Progenitor cell of endocrine pancreas (in vitro differentiated cells): ENCODE measurements at places on chromosomes 7 and 10. TPM values are rescaled to one million over a fixed set of nuclear protein-coding genes. Genes with fewer than 3 reads are reported as not detected.
A peak's percentile ranks its signal among the peaks of the same experiment; 100 is the strongest.

NPM3 gene
- 39.3 and 44.1 TPM in 2 replicates for total RNA-seq

CALHM2 gene
- total RNA-seq = 0.58 and 0.69 TPM in 2 replicates

SEMA3C gene
- total RNA-seq = 136 and 137 TPM in 2 replicates

ASB13 gene
- total RNA-seq = 11.1 and 13.5 TPM in 2 replicates

IGF2BP3 gene
- total RNA-seq = 96.9 and 107 TPM in 2 replicates

GRCh38 chr7:125326666-125327255, 397.1 kb upstream of the POT1 start:
- no peaks in the 10 kb centered on the region for H3K27me3 ChIP-seq
- no peak for DNase-seq
- no peak overlapping the region for H3K4me3 ChIP-seq
- no peaks in the 10 kb centered on the region for H3K36me3 ChIP-seq

DNA sequence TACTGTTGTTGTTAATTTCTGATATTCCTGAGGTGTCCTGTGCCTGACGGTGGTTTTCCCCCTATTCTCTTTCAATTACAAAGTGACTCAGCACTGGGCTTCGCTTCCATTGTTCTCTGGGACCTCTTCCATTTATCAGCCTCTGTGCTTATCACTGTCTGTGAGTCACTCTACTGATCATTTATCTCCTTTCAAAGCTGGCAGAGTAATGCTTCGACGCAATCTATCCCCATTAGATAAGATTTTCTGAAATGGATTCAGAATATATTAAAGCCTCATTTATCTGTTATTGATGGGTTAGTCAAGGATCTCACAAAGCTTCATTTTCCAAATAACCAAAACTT, 679.2 kb downstream of the SDK1 start:
- no peak for DNase-seq
- peaks cover 7% of the 10 kb centered on the region for H3K4me1 ChIP-seq
- peaks cover 25% of the 10 kb centered on the region for H3K36me3 ChIP-seq
- H3K4me3 ChIP-seq = no peak overlapping the region
- H3K27me3 ChIP-seq = no peaks in the 10 kb centered on the region

DNA sequence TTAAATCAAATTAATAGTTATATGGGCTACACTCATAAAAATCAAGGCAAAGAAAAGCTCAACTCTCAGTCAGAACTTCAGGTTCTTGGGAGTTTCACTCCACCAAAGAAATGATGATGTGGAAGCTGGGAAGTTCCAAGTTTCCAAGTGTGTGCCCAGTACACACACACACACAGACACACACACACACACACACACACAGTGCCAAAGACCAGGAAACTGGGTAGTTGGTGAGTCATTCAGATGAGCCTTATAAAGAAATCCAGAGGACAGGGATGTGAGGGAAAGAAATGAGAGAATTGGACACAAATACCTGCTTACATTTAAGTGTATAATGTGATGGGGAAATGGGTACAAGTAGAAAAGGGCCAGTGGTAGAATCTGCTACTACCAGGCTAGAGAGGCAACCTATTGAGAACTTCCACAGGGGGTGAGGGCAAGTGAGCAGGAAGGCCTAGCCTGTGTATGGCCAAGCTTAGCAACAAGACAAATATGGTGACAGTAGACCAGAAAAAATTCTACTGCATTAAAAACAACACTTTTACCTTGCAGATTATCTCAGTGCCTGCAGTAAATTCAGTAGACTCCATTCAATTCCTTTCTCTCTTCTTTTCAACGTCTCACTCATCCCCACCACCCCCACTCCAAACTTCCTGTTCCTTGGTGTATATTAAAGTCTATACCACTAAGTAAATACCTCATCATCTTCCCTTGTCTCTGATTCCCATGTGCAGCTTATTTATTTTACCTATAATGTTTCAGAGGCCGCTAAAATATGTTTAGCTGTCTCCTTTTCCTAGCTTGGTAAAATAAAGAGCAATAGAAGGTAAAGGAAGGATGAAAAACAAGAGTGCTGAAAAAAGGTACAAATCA, 95.0 kb downstream of the CABCOCO1 start:
- H3K36me3 ChIP-seq = no peaks in the 10 kb centered on the region
- no peaks in the 10 kb centered on the region for H3K27me3 ChIP-seq
- peaks cover 23% of the 10 kb centered on the region for H3K4me1 ChIP-seq

DNA sequence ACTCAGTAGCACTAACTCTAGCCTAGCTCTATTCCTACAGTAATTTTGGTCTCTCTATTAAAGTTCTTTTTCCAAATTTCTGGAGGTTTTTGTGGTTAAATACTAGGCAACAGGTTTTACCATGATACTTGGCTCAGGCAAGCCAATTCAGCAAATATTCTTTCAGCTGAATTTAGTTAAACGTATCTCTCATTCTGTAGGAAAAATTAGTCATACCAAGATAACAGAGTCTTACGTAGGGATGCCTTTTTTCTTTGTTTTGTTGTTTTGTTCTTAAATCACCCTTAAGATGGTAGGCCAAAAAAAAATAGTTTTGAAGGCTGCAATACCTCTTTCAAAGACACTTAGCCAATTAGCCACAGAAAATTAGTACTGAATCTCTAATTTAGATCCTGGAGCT, 180.5 kb downstream of the MAGI2 start:
- no peak overlapping the region for H3K4me3 ChIP-seq
- H3K27ac ChIP-seq = no peak overlapping the region
- peaks cover 7% of the 10 kb centered on the region for H3K4me1 ChIP-seq
- H3K27me3 ChIP-seq = no peaks in the 10 kb centered on the region
- no peak for DNase-seq
- H3K36me3 ChIP-seq = peaks cover 1% of the 10 kb centered on the region

DNA sequence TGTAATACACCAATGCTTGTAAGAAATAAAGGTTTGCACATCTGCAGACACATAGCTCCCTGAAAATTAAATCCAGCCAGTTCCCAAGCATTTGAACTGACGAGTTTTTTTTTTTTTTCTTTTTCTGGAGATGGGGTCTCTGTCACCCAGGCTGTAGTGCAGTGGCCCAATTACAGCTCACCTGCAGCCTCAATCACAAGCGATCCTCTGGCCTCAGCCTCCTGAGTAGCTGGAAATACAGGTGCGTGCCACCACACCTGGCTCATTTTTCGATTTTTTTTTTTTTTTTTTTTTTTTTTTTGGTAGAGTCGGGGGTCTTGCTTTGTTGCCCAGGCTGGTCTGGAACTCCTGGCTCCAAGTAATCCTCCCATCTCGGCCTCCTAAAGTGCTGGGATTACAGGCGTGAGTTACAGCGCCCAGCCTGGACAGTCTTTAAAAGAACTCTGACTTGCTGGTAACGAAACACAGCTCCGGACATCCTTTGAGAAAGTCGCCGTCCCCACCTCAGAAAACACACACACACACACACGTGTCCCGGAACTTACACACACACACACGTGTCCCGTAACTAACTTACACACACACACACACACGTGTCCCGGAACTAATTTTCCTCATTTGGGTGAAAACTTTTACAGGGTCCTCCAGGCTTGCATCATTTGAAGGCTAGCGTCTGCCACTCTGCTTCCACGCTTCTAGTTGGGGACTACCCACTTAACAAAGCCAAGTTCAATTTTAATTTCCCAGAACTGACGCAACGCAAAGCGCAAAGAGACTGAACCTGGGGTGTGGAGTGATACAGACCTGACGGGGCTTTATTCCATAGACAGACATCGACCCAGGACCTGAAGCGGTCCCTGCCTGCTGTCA, 18.6 kb downstream of the OCM2 start:
- H3K36me3 ChIP-seq = peaks cover 19% of the 10 kb centered on the region
- peak overlapping the region; percentile 92 for H3K27ac ChIP-seq
- peak overlapping the region; percentile 94 for H3K4me3 ChIP-seq
- H3K27me3 ChIP-seq = peaks cover 3% of the 10 kb centered on the region
- no peak for DNase-seq

DNA sequence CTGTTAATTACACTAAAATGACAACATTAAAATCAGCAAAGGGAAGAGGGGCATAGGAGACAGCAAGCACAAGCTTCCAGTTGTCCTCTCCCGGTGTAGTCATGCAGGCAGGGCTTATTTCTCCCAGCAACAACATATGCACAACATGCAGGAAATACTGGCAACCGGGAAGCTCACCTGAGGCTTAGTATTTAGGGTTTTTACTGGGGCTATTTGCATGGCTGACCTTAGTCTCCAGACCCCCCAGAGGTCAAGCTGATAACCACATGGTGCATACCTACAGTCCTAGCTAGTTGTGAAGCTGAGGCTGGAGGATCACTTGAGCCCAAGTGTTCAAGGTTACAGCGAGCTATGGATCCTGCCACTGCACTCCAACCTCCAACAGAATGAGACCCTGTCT, 12.8 kb upstream of the JMJD1C start:
- no peak overlapping the region for H3K4me3 ChIP-seq
- H3K4me1 ChIP-seq = peaks cover 16% of the 10 kb centered on the region
- no peaks in the 10 kb centered on the region for H3K27me3 ChIP-seq
- peaks cover 2% of the 10 kb centered on the region for H3K36me3 ChIP-seq
- DNase-seq = no peak

- H3K27ac ChIP-seq = peak overlapping the region; percentile 84
- peaks cover 11% of the 10 kb centered on the region for H3K36me3 ChIP-seq
- H3K4me1 ChIP-seq = no peaks in the 10 kb centered on the region
These were observed 4.2 kb upstream of the PILRA start for GRCh38 chr7:100369105-100369504.

- H3K36me3 ChIP-seq = no peaks in the 10 kb centered on the region
- no peak overlapping the region for H3K27ac ChIP-seq
- no peak overlapping the region for H3K4me3 ChIP-seq
- DNase-seq = no peak
These were observed 67.5 kb upstream of the IGFBP3 start for GRCh38 chr7:45988405-45989057.

GRCh38 chr7:106064771-106065574, 47.1 kb downstream of the SYPL1 start:
- no peak overlapping the region for H3K4me3 ChIP-seq
- no peak overlapping the region for H3K27ac ChIP-seq
- no peaks in the 10 kb centered on the region for H3K36me3 ChIP-seq
- H3K4me1 ChIP-seq = peaks cover 19% of the 10 kb centered on the region

DNA sequence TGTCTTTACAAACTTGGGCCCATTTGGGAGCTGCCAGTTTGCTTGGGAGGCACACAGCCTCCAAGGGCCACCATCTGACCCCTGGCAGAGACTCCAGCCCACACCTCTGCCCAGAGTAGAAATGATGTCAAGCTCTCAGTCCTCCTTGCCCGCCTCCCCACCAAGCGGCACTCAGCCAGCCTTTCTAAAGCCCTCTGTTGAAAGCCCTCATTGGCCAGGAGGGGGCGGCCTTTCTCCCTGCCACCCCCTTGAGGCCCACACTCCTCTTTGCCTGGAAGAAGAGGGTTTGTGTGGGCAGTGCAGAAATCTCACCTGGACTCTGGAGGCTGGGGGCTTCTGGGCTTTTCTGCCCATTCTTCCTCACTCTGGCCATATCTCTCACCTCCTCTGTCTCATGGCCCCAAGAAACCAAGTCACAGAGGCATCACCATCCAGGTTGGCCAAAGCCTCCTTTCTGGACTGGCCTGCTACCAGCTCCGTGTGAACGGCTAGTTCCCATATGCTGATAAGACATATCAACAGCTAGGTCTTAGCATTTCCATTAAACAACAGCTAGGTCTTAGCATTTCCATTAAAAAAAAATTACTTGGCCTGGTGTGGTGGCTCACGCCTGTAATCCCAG, 36.1 kb downstream of the UBTD1 start:
- H3K27ac ChIP-seq = peak overlapping the region; percentile 46
- peaks cover 2% of the 10 kb centered on the region for H3K36me3 ChIP-seq
- H3K4me1 ChIP-seq = no peaks in the 10 kb centered on the region
- no peak for DNase-seq

GRCh38 chr7:26399736-26400135, 108.1 kb downstream of the SNX10 start:
- H3K4me1 ChIP-seq = peaks cover 20% of the 10 kb centered on the region
- DNase-seq = no peak
- peak overlapping the region; percentile 96 for H3K4me3 ChIP-seq
- no peaks in the 10 kb centered on the region for H3K36me3 ChIP-seq

GRCh38 chr10:93462371-93462770, 19.8 kb downstream of the MYOF start:
- H3K36me3 ChIP-seq = peaks cover 5% of the 10 kb centered on the region
- H3K27me3 ChIP-seq = no peaks in the 10 kb centered on the region
- H3K4me1 ChIP-seq = peaks cover 31% of the 10 kb centered on the region
- no peak for DNase-seq

- no peaks in the 10 kb centered on the region for H3K4me1 ChIP-seq
- DNase-seq = no peak
- no peak overlapping the region for H3K27ac ChIP-seq
- no peak overlapping the region for H3K4me3 ChIP-seq
These were observed 49.7 kb downstream of the INPP5F start for GRCh38 chr10:119775529-119775928.

- H3K4me1 ChIP-seq = no peaks in the 10 kb centered on the region
- H3K4me3 ChIP-seq = no peak overlapping the region
- peaks cover 3% of the 10 kb centered on the region for H3K27me3 ChIP-seq
- H3K27ac ChIP-seq = no peak overlapping the region
- no peak for DNase-seq
- H3K36me3 ChIP-seq = no peaks in the 10 kb centered on the region
These were observed 187.5 kb downstream of the EVX1 start for GRCh38 chr7:27430105-27430504.

DNA sequence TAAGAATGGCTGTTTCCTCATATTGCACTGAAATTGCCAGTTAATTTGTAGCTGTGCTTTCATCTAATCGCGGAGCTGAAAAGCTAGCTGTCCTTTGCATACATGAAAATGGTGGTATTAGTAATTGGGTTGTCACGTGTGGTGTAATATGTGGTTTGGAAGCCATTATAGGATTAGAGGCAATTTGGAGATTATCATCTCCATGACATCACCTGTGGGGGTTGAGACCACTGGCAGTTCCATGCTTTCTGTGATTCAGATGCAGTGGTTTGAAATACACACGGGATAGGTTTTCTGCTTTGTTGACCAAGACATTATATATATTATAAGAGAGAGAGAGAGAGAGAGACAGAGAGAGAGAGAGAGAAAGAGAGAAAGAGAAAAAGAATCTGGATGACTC, 180.8 kb downstream of the RAB11FIP2 start:
- H3K27me3 ChIP-seq = peaks cover 31% of the 10 kb centered on the region
- no peaks in the 10 kb centered on the region for H3K4me1 ChIP-seq
- no peak for DNase-seq
- no peak overlapping the region for H3K4me3 ChIP-seq
- no peaks in the 10 kb centered on the region for H3K36me3 ChIP-seq
- no peak overlapping the region for H3K27ac ChIP-seq

DNA sequence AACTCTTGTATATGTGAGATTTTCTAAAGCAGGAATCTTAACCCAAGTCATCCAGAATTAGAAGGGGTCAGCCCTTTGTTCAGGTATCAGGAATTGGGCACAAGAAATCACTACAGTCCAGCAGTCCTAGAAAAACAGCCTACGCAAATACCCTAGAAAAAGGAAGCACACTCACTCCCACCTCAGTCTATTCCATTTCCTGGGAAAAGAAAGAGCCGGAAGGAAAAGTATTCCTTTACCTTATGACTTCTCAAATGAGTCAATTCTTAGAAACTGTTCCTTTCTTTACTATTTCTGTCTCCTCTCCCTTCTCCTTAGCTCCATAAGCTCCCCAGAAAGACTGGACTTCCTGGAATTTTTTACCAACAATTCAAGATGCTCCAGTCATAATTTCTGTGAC, 62.7 kb downstream of the DNAJC12 start:
- no peaks in the 10 kb centered on the region for H3K4me1 ChIP-seq
- no peak for DNase-seq
- no peaks in the 10 kb centered on the region for H3K27me3 ChIP-seq
- H3K4me3 ChIP-seq = no peak overlapping the region
- no peaks in the 10 kb centered on the region for H3K36me3 ChIP-seq
